ENCODE measurements at places on chromosomes 11 and 22.

- DNase-seq = no peak
Observed at GRCh38 chr11:72378704-72379383, 55.5 kb downstream of the CLPB start.

DNA sequence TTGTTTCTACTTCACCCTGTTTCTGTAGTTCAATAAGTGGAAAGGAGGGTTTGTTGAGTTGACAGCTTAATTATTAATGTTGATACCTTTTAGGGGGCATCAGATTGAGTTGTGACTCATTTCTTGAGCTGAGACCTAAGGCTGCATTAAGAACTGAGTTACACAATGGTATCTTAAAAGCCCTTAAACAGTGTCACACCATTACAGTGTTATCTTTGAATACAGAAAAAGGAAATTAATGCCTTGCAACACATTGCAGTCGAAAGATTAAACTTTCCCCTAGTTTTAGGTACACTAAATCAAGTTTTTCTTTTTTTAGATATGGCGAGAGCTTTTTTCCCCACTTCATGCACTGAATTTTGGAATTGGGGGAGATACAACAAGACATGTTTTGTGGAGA is 16.7 kb downstream of the PAFAH1B2 start:
- DNase-seq = no peak

DNA sequence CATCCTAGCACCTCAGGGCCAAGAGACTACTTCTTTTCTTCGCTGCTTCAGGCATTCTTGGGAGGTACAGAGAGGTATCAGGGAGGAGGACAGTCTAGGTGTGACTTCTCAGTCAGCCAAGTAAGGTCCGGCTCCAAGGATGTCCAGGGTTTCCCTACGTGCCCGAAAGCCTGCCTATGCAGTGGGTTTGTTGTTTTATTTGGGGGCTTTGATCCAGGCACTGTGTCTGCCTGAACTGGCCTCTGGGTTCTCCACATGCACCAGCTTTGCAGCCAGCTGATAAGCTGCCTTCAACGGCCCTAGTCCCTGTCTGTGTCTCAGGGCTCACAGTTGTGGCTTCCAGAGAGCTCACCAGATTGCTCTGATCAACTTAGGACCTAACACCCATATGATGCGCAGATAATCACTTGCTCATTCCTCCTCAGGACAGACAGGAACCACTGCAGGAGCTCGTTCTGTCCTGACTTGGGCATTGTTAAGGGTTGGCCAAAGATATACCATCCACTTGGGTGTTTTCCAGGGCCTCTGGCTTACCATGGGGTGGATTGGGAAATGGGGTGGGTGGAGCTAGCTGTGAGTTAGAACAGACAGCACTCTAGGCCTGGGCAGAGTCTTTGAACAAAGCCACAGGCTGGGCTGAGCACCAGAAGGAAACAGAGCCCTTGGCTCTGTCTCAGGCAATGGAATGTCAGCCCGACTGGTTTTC is 45.5 kb upstream of the CRYBB3 start:
- DNase-seq = no peak

GRCh38 chr11:64872790-64873488 is 5.5 kb downstream of the EHD1 start:
- no peak for DNase-seq

GRCh38 chr22:47596176-47596690 is 833.8 kb downstream of the TBC1D22A start:
- DNase-seq = no peak

- DNase-seq = no peak
Observed at GRCh38 chr11:45161252-45162063, 15.0 kb downstream of the PRDM11 start.

DNA sequence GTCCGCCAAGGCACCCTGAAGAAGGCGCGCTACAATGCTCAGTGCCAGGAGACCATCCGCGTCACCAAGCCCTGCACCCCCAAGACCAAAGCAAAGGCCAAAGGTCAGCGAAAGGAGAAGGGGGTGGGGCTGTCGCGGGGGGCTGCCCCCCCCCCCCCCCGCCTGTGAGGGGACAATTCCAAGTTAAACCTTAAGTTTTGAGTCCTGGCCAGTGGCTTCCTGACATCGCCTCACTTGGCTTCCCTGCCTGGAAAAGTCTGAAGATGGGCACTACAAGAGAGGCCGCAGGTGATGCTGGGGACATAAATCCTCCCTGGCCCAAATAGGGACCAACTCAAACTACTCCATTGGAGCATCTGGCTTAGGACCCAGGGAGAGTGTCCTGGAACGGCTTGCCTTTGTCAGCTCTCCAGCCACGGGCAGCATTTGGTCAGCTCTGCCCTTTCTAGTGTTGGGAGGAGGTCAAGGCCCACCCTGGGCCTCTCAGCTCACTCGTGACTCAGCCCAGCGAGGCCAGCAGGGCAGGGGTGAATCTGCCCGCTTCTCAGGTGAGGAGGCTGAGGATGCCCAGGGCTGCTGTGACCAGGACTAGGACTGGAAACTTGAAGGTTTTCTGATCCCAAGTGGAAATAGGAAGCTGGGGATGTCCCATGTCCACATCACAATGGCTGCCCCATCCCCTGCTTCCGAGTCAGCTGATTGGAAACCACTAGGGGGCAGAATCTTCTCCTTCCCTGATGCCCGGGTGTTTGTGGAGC is 1.4 kb downstream of the MDK start:
- DNase-seq = no peak
